Effector memory CD8-positive, alpha-beta T cell (primary cell): ENCODE measurements at places on chromosomes 12 and 14.
A peak's percentile ranks its signal among the peaks of the same experiment; 100 is the strongest.

GRCh38 chr12:85057370-85057963, 21.3 kb downstream of the LRRIQ1 start:
- DNase-seq: no peak

DNA sequence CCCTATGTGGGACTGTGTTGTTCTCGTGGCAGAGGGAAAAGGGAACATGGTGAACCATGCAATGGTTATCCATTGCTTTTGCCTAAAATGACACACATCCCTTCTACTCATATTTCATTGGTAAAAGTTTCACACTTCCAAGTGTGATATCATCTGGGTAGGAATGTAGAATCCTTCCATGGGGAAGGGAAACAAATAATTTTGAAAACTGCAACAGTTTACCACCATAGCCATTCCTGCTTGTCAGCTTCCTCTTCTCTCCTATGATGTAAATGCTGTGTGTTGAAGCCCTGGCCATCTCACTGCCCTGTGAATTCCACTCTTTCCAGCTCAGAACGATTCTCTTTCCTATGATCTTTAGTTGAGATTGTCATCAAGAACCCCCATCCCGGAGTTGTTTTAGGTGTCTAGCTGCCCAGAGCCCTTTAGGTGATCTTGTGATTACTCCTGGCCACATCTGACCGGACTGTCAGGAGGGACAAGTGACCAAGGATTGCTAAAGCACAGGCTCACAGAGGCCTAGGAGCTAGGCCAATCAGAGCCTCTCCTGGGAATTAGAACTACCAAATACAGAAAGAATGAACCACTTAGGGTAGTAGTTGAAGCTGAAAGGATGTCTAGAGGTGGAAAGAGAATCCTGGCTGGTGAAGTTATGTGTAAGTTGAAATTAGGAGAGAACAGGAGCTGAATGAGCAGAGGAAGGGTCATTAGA, 84.6 kb downstream of the VCPKMT start:
- no peak for DNase-seq

DNA sequence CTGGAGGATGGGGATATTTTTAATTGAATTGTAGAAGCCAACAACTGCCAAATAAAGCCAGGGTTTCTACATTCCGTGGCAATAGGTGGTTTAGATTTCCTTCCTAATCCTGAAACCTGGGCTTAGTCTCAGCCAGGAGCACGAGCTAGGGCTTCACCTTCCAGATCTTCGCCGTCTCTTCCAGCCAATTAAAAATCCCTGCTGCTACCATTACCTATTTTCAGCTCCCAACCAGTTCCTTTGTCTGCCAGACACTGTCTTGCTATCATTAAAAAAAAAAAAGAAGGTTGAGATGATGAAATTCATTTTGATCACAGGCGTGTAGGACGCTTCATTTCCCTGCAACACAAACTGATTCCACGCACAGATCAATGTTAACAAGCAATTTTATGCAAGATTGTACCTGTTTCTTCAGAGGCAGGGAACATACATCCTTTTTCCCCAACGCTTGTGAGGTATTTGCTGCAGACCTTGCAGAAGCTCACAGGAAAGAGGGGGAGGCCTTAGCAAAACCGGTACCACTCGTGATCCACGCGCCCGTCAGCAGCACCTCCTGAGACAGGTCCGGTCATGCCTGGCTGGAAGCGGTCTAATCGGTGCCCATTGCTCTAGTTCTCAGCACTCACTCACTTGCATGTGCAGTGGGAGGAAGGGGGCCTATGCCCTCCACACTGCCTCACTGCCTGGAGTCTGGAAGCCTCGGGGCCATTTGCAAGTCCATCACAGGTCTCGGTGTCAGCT, 65.1 kb downstream of the SLC6A12 start:
- no peak for DNase-seq

GRCh38 chr12:109581334-109581691, 7.7 kb downstream of the MVK start:
- no peak for DNase-seq

- DNase-seq: peak; percentile 38
Measured at GRCh38 chr12:54723379-54724256, 75.5 kb upstream of the DCD start.
